ENCODE measurements at places on chromosomes 16 and 17.
A peak's percentile ranks its signal among the peaks of the same experiment; 100 is the strongest.

- peak; percentile 98 for DNase-seq
Measured at GRCh38 chr17:63960430-63960829, 12.3 kb downstream of the SCN4A start.

GRCh38 chr16:17481736-17482135 is 11.0 kb upstream of the XYLT1 start:
- DNase-seq: no peak

- no peak for DNase-seq
Measured at GRCh38 chr17:56966338-56966737, 5.5 kb upstream of the COIL start.

DNA sequence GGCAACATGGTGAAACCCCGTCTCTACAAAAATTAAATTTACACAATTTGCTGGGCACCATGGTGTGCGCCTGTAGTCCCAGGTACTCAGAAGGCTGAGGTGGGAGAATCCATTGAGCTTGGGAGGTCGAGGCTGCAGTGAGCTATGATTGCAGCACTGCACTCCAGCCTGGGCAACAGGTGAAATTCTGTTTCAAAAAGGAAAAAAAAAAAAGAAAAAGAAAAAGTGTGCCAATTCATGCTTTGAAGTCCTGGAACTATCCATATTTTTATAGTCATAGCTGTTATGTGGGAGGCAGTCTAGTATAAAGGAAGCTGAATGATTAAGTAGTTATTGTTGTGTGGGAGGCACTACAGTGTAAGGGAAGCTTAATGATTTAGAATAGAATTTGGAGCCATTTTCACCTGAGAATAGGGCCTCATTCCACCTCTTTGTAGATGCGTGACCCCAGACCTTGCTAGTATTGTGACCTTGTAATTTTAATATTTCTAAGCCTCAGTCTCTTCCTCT is 31.6 kb downstream of the IQCK start:
- no peak for DNase-seq

DNA sequence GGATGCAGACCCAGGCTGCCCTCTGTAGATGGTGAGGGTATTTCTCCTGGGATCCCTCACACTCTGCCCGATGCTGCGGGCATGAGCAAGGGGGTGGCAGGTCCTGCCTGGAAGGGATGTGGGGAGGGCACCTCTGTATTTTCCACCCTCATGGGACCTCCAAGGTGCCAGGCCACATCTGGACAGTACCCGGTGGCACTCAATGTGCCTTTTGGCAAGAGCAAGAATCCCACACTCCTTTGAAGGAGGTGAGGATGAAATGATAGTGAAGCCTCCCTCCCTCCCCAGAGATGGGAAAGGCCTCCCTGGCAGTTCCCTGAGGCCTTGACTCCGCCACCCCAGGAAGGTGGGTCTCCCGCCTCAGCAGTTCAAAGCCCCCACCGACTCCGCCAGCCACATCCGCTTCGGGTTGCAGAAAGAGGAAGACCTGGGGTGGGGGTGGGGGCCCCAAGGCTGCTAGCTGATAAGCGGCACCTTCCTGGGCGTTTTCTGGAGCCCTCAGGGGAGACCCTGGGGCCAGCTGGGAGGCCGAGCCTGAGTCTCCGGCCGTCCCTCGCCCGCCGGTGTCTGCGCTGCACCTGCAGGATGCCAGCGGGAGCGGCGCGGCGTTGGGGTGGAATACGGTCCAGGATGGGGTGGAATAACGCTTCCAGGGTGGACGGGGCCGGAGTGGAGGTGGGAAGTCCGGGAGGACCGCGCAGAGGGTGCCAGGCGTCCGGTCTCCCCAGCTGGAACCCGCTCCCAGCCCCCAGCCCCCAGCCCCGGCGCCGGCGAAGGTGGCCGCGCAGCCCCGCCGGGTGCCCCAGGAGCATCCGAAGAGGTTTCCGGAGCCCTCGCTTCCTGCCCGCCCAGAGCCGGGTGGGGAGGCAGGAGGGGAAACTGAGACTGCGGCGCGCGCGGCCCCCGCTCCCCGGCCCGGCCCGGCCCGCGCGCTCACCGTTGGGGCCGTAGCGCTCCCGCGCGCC is 718 bp downstream of the ATP2A3 start:
- DNase-seq: peak; percentile 77

Data from endodermal cell (in vitro differentiated cells).